ENCODE measurements at places on chromosomes 4 and X. TPM values are rescaled to one million over a fixed set of nuclear protein-coding genes. Genes with fewer than 3 reads are reported as not detected.

DNA sequence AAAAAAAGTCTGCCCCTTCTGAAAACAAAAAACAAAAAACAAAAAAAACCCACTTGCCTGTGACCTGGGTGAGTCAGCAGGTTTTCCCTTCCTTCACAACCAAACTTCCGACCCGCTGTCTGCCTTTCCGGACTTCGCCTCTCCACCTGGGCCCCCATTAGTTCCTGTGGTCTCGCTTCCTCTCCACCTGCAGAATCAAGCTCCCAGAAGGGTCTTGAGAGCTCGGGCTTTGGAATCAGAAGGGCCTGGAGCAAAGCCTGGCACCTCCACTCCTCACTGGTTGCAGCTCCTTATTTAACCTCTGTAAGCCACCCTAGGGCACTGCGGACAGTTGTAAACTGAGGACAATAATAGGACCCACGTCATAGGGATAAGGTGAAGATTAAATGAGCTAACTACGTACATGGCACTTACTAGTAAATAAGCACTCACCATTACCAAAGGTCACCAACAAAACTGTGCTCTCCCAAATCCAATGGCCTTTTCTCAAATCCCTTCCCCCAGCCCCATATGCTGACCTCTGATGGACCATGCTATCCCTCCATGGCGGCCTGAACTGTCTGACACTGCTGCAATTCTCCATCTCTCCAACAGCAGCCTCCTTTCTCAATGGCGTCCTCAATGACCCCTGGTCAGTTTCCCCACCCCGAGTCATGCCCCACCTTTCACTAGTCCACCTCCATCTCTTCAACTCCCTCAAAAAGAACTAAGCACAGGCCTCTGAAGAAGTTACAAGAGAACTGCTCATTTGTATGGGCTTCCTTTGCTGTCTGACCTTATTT is 64.2 kb downstream of the IRF2 start:
- DNase-seq, result no peak

DNA sequence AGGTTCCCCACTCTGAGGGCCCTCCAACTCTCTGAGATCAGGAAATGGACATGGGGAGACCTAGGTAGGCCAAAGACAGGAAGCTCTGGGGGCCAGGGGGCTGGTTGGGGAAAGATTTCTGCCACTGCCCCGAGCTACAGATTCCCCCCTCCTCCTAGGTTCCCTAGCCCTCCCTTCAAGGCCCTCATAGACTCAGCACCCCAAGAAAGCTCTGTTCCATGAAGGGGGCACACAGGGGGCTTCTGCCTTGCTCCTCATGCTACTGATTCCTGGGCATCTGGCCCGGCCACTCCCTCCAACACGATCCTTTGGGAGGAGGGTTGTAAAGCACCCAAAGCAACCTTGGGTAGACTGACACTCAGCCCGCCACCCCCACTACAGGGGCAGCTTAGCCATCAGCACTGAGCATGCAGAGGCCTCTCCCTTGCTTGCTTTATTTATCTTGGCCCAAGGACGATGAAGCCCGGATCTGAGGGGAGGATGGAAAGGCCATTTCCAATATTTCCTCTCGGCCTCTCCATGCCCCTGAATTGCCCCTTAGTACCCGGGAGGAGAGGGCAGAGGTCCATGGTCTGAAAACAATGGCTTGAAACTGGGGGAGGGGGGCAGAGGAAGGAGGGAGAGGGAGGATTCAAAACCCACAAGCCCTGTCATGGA is 146.7 kb downstream of the PJA1 start:
- DNase-seq, result no peak

DNA sequence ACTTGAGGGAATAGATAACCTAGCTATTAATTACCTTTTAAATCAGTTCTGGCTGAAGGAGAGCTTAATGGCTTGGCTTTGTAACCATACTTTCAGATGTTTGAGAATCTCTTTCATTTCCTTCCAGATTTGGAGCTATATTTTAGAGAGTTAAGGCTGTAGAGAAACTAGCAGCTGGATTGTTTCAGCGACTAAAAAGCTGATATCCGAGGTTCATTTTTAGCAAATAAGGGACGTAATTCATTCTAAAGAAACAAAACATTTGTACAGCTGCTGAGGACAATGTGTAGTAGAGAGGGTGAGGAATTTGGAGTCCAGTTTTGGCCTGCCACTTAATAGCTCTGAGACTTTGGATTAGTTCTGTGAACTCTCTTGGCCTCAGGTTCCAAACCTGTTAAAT is 12.2 kb downstream of the OSTC start:
- no peak for DNase-seq

- DNase-seq, result no peak
Measured at GRCh38 chr4:166535865-166536264, 662.8 kb downstream of the TLL1 start.

The TRIM2 gene
- total RNA-seq, result 27.2 TPM

The ZNF630 gene
- total RNA-seq, result 2.0 TPM

- DNase-seq, result no peak
Measured at GRCh38 chr4:2837904-2838496, 5.6 kb upstream of the ADD1 start.

GRCh38 chrX:8845060-8845459 is 43.9 kb upstream of the FAM9A start:
- no peak for DNase-seq

DNA sequence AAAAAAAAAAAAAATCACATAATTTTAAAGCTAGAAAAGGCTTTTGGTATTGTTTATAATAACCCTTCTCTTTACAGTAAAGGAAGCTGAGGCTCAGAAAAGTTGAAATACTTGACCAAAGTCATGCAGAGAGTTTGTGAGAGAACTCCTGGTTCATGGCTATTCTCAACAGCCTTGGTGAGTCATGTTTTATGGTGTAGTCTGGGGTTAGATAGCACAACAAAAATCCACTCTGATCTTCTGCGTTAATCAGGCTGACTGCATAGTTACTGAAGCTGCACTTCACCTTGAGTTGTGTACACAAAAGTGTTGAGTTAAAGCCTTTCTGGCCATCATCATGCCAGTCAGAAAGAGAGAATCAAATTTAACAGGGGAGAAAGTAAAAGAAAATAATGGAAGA is 19.3 kb upstream of the SFRP2 start:
- no peak for DNase-seq

The ANOS1 gene
- 2.1 TPM for total RNA-seq

DNA sequence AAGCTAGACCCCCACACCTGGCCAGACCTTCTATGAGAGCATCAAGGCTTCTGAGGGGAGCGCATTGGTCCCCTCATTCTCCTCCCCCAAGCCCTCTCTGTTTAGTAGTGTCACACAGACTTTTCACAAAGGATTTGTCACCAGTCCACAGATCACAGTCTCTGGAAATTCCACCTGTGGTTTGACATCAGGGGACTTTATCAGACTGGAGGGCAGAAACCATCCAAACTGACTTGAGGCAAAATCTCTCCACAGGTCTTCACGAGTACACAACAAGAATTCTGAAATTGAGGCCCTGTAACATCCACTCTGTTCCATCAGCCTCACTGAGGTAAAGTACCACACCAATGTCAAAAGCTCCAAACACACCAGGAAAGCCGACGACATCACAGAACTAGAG is 112.5 kb downstream of the SH3KBP1 start:
- DNase-seq, result no peak

The HSPA4L gene
- 4.1 TPM for total RNA-seq

DNA sequence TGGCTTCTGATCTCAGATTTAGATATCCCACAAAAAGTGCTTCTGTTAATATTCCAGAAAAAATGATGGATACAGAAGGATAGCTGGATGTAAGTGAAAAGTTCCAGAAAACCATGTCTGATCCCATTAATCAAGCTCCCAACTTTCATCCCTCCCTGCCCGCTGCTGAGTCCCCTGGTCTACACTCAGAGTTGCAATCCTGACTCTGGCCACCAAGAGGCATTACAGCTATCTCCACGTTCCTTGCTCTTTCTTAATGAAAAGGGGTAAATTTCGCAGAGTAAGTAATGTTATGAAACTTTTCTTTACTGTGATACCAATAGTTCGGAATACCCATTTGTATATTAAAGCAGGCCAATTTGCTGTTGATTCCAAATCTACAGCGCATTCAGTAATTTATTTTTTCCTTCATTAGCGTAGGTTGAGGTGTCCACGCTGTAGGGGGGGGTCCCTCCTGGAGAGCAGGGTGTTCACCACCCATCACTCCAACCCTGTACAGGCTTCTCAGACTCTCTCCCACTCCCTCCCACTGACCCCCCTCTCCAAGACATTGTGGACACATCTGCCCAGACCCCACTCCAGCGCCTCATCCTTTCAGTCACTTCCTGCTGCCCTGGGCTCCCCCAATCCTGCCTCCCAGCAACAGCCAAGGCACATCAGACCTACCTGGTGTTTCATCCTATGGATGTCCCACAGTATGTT is 55.1 kb downstream of the RAB40A start:
- no peak for DNase-seq

- DNase-seq, result no peak
Measured at GRCh38 chrX:140038842-140039241, 73.5 kb upstream of the CXorf66 start.

The NUDT11 gene
- 2.3 TPM for total RNA-seq

- no peak for DNase-seq
Measured at GRCh38 chr4:3867403-3868100, 101.4 kb downstream of the ADRA2C start.

- no peak for DNase-seq
Measured at GRCh38 chrX:94830717-94831116, 1156.7 kb downstream of the FAM133A start.

GRCh38 chr4:48954314-48954713 is 31.8 kb upstream of the CWH43 start:
- DNase-seq, result no peak

The DCAF12L1 gene
- not detected for total RNA-seq

- DNase-seq, result no peak
Measured at GRCh38 chrX:68183612-68184214, 249.6 kb downstream of the OPHN1 start.

DNA sequence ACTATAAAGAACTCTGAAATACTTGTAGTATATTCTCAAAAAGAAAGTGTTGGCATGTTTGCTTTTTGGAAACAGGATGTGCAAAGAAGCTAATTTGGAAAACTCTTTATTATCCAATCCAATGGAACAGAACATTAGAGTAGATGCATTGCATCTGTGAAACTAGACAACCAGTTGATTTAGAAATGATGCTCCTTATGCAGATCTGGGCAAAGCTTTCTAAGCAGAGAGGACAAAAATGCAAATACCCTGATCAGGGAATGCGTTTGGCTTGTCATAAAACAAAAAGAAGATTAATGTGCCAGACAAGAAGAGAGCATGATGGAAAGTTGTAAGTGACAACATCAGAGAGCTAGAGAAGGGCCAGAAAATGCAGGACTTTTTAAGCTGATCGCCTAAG is 142.3 kb downstream of the RCHY1 start:
- no peak for DNase-seq

The SYN1 gene
- total RNA-seq, result 0.57 TPM

- no peak for DNase-seq
Measured at GRCh38 chr4:120924931-120925330, 2.4 kb upstream of the PRDM5 start.

GRCh38 chr4:37678624-37679023 is 7.6 kb downstream of the RELL1 start:
- no peak for DNase-seq

All from pancreas (tissue), 10 donors.